ENCODE measurements at places on chromosomes 13 and 19. TPM values are rescaled to one million over a fixed set of nuclear protein-coding genes. Genes with fewer than 3 reads are reported as not detected.

Gene CGB3
- not detected for total RNA-seq

DNA sequence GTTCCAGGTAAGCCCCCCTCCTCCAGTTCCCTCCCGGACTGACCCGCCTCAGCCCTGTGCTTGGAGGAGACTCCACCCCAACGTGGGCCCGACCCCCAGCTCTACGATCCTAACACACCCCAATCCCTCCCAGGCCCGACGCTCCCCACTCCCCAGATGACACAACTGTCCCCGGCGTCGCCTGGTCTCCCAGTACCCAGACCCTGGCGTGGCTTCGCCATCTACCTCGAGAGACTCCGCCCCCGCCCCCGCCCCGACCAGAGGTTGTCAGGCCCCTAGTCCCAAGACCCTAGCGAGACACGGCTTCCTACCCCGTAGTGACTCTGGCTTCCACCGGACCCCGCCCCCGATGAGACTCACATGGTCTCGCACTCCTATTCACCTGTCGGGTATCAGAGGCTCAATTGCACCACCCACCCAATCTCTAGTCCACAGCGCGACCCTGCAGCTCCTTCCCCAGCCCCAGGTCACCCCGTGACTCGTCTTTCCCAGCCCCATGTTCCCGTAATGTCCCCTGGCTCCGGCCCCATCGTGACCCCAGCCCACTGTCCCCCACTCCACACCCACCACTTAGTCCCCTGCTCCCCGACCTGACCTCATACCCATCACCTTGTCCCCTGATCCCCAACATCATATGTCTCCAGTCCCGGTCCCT is 2.9 kb downstream of the CD37 start:
- H3K27me3 ChIP-seq = peaks cover 7% of the 10 kb centered on the region
- H3K4me3 ChIP-seq = no peak overlapping the region
- DNase-seq = no peak
- H3K27ac ChIP-seq = no peak overlapping the region
- H3K4me1 ChIP-seq = peaks cover 4% of the 10 kb centered on the region
- H3K36me3 ChIP-seq = peaks cover 3% of the 10 kb centered on the region

- H3K4me3 ChIP-seq = peak overlapping the region; percentile 47
- H3K27me3 ChIP-seq = peaks cover 14% of the 10 kb centered on the region
- peak overlapping the region; percentile 38 for H3K27ac ChIP-seq
- peak; percentile 36 for DNase-seq
Observed at GRCh38 chr19:47427241-47428176, 8.2 kb upstream of the MEIS3 start.

- H3K4me1 ChIP-seq = peaks cover 29% of the 10 kb centered on the region
- no peak overlapping the region for H3K27ac ChIP-seq
- H3K36me3 ChIP-seq = no peaks in the 10 kb centered on the region
- no peak overlapping the region for H3K4me3 ChIP-seq
- no peaks in the 10 kb centered on the region for H3K27me3 ChIP-seq
Observed at GRCh38 chr19:3338541-3339181, 27.7 kb upstream of the NFIC start.

DNA sequence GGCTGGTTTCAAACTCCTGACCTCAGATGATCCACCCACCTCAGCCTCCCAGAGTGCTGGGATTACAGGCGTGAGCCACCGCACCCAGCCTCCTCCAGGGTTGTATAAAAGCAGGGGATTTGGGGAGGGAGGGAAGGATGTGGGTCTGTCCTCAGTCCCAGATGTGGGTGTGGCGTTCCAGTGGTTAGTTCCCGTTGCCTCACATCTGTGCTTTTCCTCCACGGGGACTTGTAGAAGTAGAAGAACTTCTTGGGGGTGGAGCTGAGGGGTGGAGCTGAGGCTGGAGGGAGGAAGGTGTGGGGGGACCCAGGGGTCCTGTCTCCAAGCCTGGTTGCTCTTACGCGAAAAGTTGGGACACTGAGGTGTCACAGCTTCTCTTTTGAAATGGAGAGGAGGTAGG is 514 bp upstream of the MCEMP1 start:
- no peaks in the 10 kb centered on the region for H3K36me3 ChIP-seq
- peaks cover 2% of the 10 kb centered on the region for H3K27me3 ChIP-seq
- H3K4me1 ChIP-seq = no peaks in the 10 kb centered on the region
- DNase-seq = no peak

DNA sequence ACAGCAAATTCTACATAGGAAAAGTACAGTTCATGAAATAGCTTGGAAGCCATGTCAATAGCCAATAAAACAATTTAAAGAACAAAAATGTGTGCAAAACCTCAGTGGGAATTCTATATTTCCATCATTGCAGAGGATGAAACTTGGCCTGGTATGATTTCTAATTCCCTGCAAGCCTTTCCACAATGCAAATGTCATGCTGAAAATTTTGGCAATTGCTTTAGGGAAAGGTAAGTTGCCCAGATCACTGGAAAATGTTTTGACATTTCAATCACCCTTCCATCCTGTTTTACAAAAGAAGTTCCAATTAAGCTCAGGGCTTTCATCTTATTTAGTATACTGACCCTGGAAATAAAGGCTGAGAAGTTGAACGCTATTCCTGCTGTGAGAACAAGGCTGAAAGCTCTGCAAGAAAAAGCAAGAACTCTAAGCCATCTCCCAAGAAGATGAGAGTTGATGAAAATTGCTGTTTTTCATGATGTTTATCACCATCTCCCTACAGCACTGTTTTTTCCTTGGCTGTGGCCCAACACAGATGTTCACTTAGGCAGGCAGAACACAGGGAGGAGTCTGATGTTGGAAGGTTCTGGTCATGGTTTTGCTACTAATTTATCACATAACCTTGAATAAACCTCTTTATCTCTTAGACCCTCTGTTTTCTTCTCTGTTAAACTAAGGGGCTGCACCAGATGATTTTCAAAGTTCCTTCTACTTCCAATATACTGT is 263.7 kb downstream of the KCTD12 start:
- no peaks in the 10 kb centered on the region for H3K27me3 ChIP-seq
- H3K36me3 ChIP-seq = no peaks in the 10 kb centered on the region
- H3K4me1 ChIP-seq = no peaks in the 10 kb centered on the region
- no peak overlapping the region for H3K27ac ChIP-seq
- DNase-seq = no peak
- H3K4me3 ChIP-seq = no peak overlapping the region

GRCh38 chr13:40433577-40433976 is 232.9 kb downstream of the FOXO1 start:
- H3K36me3 ChIP-seq = no peaks in the 10 kb centered on the region
- H3K27me3 ChIP-seq = peaks cover 1% of the 10 kb centered on the region
- no peaks in the 10 kb centered on the region for H3K4me1 ChIP-seq
- H3K27ac ChIP-seq = no peak overlapping the region

Gene PLK5
- not detected for total RNA-seq

DNA sequence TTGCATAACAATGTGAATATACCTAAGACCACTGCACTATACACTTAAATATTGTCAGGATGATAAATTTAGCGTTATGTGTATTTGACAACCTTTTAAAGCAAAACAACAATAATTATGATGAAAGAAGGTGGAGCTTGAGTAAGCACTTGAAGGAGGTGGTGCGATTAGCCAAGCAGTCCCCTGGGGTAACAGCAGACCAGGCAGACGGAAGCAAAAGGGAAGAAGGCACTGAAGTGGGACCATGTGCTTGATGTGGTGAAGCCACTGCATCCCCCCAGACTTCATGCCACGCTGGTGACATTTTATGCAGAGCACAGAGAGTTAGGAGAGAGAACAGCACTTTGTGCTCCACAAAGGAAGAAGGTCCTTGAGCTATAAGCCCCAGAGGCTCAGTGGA is 58.3 kb upstream of the ZNF507 start:
- no peaks in the 10 kb centered on the region for H3K36me3 ChIP-seq
- H3K27me3 ChIP-seq = no peaks in the 10 kb centered on the region
- H3K4me3 ChIP-seq = no peak overlapping the region
- H3K27ac ChIP-seq = no peak overlapping the region

- peaks cover 24% of the 10 kb centered on the region for H3K4me1 ChIP-seq
- H3K27ac ChIP-seq = peak overlapping the region; percentile 41
- H3K36me3 ChIP-seq = no peaks in the 10 kb centered on the region
- no peaks in the 10 kb centered on the region for H3K27me3 ChIP-seq
Observed at GRCh38 chr19:16457195-16457953, 14.4 kb downstream of the EPS15L1 start.

Gene KIR3DL2
- not detected for total RNA-seq

DNA sequence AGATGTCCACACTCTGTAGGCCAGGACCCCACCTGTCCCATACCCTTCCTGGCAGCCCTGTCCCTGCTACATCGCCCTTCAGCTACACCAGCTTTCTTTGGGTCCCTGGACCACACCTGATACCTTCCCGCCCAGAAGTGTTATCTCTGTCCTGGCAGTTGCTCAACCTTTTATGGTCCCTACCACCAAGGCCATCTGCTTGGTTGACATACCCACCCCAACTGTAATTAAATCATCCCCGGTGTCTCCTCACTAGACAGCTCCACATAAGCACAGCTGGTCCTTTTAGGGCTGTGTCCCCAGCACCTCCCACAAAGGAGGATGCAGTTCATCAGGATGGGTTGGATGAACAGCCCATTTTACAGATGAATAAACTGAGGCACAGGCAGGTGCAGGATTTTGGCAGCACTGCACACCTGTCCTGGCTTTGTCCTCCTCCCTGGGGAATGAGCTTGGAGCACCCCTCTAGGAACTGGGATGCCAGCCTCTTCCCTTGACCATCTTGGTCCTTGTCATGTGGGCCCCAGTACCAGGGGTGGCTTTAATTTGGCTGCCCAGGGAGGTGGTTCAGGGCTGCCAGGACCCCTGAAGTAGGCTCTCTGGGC is 12.9 kb downstream of the NACC1 start:
- peaks cover 13% of the 10 kb centered on the region for H3K36me3 ChIP-seq
- no peaks in the 10 kb centered on the region for H3K27me3 ChIP-seq
- no peaks in the 10 kb centered on the region for H3K4me1 ChIP-seq
- DNase-seq = no peak
- H3K4me3 ChIP-seq = no peak overlapping the region

- H3K36me3 ChIP-seq = no peaks in the 10 kb centered on the region
- H3K27me3 ChIP-seq = no peaks in the 10 kb centered on the region
- H3K27ac ChIP-seq = no peak overlapping the region
Observed at GRCh38 chr13:90493667-90494066, 853.8 kb upstream of the MIR17HG start.

- no peak overlapping the region for H3K4me3 ChIP-seq
- no peak for DNase-seq
- no peaks in the 10 kb centered on the region for H3K27me3 ChIP-seq
- no peaks in the 10 kb centered on the region for H3K36me3 ChIP-seq
- no peaks in the 10 kb centered on the region for H3K4me1 ChIP-seq
- H3K27ac ChIP-seq = no peak overlapping the region
Observed at GRCh38 chr13:85638815-85639393, 160.3 kb downstream of the SLITRK6 start.

DNA sequence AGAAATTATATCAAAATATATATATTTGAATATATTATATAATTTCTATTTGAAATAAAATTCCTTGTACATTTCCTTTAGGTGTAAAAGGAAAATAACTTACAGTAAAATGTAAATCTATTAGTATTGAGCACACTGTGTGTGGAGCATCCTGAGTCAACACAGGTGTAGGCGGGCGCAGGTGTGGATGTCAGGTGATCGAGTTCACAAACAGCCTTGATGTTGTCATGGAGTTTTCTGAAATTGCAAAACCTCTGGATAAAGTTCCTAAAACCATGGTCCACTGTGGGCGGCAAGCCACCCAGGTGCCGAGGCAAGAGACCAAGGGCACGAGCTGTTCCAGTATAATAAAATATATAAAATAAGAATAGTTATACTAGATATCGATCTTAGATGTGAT is 27.7 kb upstream of the MCF2L start:
- no peak overlapping the region for H3K27ac ChIP-seq
- peaks cover 4% of the 10 kb centered on the region for H3K27me3 ChIP-seq
- no peak for DNase-seq
- peaks cover 5% of the 10 kb centered on the region for H3K4me1 ChIP-seq
- no peaks in the 10 kb centered on the region for H3K36me3 ChIP-seq

Gene NOP53
- total RNA-seq = 110 TPM

DNA sequence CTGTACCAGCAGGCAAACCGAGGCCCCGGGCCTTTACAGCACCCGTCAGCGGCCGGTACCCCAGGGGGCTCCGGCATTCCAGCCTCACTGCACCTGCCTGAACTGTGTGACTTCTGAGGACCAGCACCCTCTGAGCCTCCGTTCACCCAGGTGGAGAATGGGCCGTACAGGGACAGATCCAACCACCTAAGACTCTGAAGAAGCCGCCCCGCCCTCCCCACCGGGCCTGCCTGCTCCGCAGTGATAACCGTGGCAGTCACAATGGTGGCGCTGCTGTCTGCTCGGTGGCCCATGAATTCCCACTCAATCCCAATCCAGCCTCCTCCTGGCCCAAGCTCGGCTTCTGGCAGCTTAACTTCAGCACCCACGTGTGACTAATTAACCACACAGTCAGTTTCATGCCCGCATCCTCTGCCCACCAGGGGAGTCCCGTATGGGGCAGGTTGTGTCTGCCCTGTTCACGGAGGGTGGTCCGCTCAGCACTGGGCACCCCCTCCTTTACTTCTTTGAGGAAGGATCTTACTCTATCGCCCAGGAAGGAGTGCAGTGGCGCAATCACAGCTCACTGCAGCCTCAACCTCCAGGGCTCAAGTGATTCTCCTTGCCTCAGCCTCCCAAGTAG is 3.4 kb downstream of the TCF3 start:
- H3K4me1 ChIP-seq = peaks cover 3% of the 10 kb centered on the region
- peaks cover 7% of the 10 kb centered on the region for H3K36me3 ChIP-seq
- no peak for DNase-seq
- no peak overlapping the region for H3K27ac ChIP-seq
- H3K4me3 ChIP-seq = no peak overlapping the region
- no peaks in the 10 kb centered on the region for H3K27me3 ChIP-seq

- H3K27ac ChIP-seq = no peak overlapping the region
- H3K4me3 ChIP-seq = no peak overlapping the region
- H3K4me1 ChIP-seq = no peaks in the 10 kb centered on the region
- no peaks in the 10 kb centered on the region for H3K36me3 ChIP-seq
- DNase-seq = no peak
Observed at GRCh38 chr19:33689868-33690267, 68.1 kb downstream of the CHST8 start.

- H3K27me3 ChIP-seq = no peaks in the 10 kb centered on the region
- H3K4me3 ChIP-seq = no peak overlapping the region
- H3K36me3 ChIP-seq = no peaks in the 10 kb centered on the region
- no peaks in the 10 kb centered on the region for H3K4me1 ChIP-seq
- no peak for DNase-seq
Observed at GRCh38 chr13:22240716-22241115, 569.8 kb downstream of the FGF9 start.

GRCh38 chr13:76667551-76667950 is 218.7 kb downstream of the KCTD12 start:
- DNase-seq = peak; percentile 42
- H3K4me1 ChIP-seq = no peaks in the 10 kb centered on the region
- no peak overlapping the region for H3K4me3 ChIP-seq
- H3K36me3 ChIP-seq = no peaks in the 10 kb centered on the region

Gene STK11
- total RNA-seq = 100 TPM
